ENCODE measurements at places on chromosomes 4 and X. TPM values are rescaled to one million over a fixed set of nuclear protein-coding genes. Genes with fewer than 3 reads are reported as not detected.

- H3K4me3 ChIP-seq = no peak overlapping the region
- no peak for DNase-seq
- H3K36me3 ChIP-seq = no peaks in the 10 kb centered on the region
- H3K27me3 ChIP-seq = no peaks in the 10 kb centered on the region
These were observed 80.2 kb upstream of the PLAC1 start for GRCh38 chrX:134738445-134738844.

- H3K36me3 ChIP-seq = no peaks in the 10 kb centered on the region
- peaks cover 6% of the 10 kb centered on the region for H3K4me1 ChIP-seq
- H3K4me3 ChIP-seq = no peak overlapping the region
- H3K27me3 ChIP-seq = no peaks in the 10 kb centered on the region
- DNase-seq = no peak
- no peak overlapping the region for H3K27ac ChIP-seq
These were observed 82.4 kb upstream of the MYOZ2 start for GRCh38 chr4:119053245-119053644.

DNA sequence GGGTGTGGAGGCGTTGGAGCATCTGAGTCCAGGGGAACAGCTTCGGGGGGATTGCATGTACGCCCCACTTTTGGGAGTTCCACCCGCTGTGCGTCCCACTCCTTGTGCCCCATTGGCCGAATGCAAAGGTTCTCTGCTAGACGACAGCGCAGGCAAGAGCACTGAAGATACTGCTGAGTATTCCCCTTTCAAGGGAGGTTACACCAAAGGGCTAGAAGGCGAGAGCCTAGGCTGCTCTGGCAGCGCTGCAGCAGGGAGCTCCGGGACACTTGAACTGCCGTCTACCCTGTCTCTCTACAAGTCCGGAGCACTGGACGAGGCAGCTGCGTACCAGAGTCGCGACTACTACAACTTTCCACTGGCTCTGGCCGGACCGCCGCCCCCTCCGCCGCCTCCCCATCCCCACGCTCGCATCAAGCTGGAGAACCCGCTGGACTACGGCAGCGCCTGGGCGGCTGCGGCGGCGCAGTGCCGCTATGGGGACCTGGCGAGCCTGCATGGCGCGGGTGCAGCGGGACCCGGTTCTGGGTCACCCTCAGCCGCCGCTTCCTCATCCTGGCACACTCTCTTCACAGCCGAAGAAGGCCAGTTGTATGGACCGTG, 2.2 kb downstream of the AR start:
- H3K4me1 ChIP-seq = no peaks in the 10 kb centered on the region
- no peak for DNase-seq
- peaks cover 22% of the 10 kb centered on the region for H3K27me3 ChIP-seq

DNA sequence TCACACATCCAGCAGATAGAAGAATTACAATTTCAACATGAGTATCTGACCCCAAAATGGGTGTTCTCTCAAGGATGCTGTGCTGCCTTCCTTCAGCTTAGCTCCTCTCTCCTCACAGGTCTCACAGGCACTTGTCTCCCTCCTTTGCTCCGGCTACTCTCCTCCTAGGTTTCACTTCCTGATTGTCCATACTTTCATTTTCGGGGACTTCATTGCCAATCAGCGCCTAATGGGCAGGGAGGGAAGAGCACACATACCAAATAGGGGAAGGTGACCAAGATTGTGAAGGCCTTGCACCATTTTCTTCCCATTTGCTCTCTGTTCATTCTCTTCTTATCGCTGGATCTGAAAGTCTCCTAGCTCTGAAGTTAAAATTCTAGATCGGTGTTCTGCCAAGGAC, 125.4 kb upstream of the EOLA2 start:
- no peak for DNase-seq
- H3K27me3 ChIP-seq = no peaks in the 10 kb centered on the region
- no peaks in the 10 kb centered on the region for H3K4me1 ChIP-seq
- no peak overlapping the region for H3K4me3 ChIP-seq

- no peaks in the 10 kb centered on the region for H3K36me3 ChIP-seq
- peaks cover 15% of the 10 kb centered on the region for H3K4me1 ChIP-seq
- DNase-seq = peak; percentile 45
- H3K27ac ChIP-seq = no peak overlapping the region
These were observed 14.4 kb upstream of the CENPU start for GRCh38 chr4:184748251-184748652.

DNA sequence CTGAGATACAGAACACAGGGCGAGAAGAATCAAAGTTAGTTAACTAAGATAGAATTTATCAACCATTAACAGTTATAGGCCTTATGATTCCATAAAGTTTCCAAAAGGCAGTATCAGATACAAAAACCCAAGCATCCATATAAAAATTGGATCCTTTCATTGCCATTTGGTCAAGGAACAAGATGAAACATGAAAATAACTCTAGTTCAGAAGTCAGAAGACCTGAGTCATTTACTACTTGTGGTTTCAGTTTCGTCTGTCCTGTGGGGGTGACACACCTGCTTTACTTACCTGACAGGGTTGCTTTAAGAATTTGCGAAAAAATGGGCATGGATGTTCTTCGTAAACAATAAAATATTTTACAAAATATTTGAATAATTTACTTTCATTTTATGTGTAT, 130.8 kb downstream of the ANAPC10 start:
- H3K36me3 ChIP-seq = no peaks in the 10 kb centered on the region
- no peaks in the 10 kb centered on the region for H3K27me3 ChIP-seq
- no peaks in the 10 kb centered on the region for H3K4me1 ChIP-seq
- DNase-seq = no peak
- no peak overlapping the region for H3K27ac ChIP-seq

DNA sequence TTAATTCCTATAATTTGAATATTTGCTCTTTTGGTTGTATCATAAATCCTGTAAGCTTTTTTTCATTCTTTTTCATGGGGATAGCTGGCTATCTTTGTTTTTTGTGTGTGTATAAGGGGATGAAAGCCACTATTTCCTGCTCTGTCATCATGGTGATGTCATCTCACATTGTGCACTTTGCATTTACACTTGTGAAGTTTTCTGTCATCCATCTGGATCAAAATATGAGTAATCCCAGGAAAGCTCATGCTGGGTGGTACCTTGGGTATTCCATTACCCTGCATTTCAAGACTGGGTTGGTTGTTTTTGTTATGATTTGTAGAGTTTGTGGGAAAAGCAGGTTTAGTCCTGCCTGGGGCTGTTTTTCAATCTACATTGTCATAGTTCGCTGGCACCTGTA, 367.3 kb downstream of the CHIC1 start:
- H3K27ac ChIP-seq = no peak overlapping the region
- H3K27me3 ChIP-seq = no peaks in the 10 kb centered on the region
- no peak for DNase-seq
- H3K4me3 ChIP-seq = no peak overlapping the region
- no peaks in the 10 kb centered on the region for H3K4me1 ChIP-seq

RNF150 gene
- total RNA-seq = 6.9 TPM

SATL1 gene
- total RNA-seq = not detected

DNA sequence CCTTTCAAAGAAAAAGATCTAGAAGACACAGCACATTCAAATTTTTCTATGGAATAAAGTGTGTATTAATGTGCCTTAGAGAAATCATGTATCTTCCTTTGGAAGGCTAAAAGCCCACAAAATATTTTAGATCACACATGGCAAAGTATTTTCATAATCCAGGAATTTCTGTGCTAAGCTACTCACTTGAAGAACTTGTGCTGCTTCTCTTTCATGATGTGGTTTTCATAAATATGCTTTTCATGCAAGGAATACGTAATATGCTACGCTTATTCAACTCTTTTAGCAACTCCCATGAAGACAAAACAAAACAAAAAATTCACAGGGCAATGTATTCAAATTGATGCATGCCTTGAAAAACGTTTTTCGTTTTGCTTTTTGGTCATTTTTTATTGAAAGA, 125.6 kb downstream of the ARHGAP24 start:
- H3K36me3 ChIP-seq = no peaks in the 10 kb centered on the region
- no peak overlapping the region for H3K4me3 ChIP-seq
- no peak for DNase-seq
- no peaks in the 10 kb centered on the region for H3K27me3 ChIP-seq

GRCh38 chrX:39497702-39498265, 600.0 kb downstream of the BCOR start:
- H3K4me1 ChIP-seq = no peaks in the 10 kb centered on the region
- no peak overlapping the region for H3K4me3 ChIP-seq
- no peak for DNase-seq
- H3K27ac ChIP-seq = no peak overlapping the region
- no peaks in the 10 kb centered on the region for H3K36me3 ChIP-seq
- H3K27me3 ChIP-seq = no peaks in the 10 kb centered on the region

DNA sequence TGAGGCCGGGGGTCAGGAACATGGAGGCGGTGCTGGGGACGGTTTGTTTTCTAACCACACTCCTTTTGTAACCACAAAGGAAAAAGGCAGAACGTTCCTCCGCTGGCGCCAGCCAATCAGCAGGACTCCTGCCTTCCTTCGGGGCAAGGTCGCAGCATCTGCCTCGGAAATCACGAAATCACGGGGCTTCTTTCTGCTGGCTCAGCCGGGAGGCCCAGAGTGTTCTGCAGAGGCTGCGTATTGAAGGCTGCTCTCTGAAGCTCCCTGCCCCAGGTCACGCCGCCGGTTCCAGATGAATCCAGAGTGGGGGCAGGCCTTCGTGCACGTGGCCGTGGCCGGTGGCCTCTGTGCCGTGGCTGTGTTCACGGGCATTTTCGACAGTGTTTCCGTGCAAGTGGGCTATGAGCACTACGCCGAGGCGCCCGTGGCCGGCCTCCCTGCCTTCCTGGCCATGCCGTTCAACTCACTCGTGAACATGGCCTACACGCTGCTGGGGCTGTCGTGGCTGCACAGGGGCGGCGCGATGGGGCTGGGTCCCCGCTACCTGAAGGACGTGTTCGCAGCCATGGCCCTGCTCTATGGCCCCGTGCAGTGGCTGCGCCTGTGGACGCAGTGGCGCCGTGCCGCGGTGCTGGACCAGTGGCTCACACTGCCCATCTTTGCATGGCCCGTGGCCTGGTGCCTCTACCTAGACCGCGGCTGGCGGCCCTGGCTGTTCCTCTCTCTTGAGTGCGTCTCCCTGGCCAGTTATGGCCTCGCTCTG, 9.4 kb downstream of the TMEM187 start:
- H3K36me3 ChIP-seq = no peaks in the 10 kb centered on the region
- H3K27me3 ChIP-seq = no peaks in the 10 kb centered on the region

DNA sequence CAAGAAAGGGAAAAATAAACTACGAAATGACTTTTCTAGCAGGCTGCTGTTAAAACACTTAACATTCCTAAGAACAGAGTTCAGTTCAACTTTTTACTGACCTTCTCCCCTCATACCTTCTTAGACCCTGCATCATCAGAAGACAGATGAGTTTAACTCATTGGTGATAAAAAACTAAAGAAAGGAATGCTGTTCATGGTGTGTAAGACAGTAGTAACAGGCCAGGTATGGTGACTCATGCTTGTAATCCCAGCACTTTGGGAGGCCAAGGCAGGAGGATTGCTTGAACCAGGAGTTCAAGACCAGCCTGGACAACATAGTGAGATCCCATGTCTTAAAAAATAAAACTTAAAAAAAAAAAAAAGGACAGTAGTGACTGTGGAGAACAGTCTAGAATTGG, 16.2 kb downstream of the RBM47 start:
- H3K36me3 ChIP-seq = no peaks in the 10 kb centered on the region
- DNase-seq = no peak
- no peaks in the 10 kb centered on the region for H3K4me1 ChIP-seq
- no peak overlapping the region for H3K27ac ChIP-seq
- no peak overlapping the region for H3K4me3 ChIP-seq
- no peaks in the 10 kb centered on the region for H3K27me3 ChIP-seq

TMEM156 gene
- total RNA-seq = not detected

DNA sequence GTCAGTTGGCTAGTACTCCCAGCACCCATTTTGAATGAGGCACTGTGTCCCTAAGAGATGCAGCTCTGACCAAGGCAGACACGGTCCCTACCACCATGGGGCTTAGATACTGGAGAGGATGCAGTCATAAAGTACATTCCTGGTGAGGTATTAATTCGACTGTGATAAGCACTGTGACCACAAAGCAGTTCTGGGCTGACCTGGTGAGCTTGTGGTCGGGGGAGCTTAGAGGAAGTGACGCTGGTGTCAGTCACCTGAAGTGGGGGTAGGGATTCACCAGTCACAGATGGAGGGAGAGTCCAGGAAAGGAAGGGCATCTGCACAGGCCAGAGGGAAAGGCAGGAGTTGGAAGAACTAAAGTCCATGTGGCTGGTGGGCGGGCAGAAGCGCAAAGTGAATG, 15.8 kb upstream of the CLTRN start:
- H3K4me1 ChIP-seq = peaks cover 7% of the 10 kb centered on the region
- H3K4me3 ChIP-seq = no peak overlapping the region
- no peak for DNase-seq

ARHGAP10 gene
- 7.1 TPM for total RNA-seq

- no peak within 1 kb of the TSS for H3K4me3 ChIP-seq
- H3K27me3 ChIP-seq = no peaks in the 10 kb centered on the region
- H3K27ac ChIP-seq = no peak within 1 kb of the TSS
- H3K36me3 ChIP-seq = no peaks in the 10 kb centered on the region
- H3K4me1 ChIP-seq = no peaks in the 10 kb centered on the region
These were observed at the start of gene IL9R for GRCh38 chrX:155997436-155997835. IL9R (plus strand) TSS chrX:155997696; CDS start chrX:155997760, 64 bp downstream.

GRCh38 chr4:70670332-70671014, 4.2 kb upstream of the JCHAIN start:
- no peak for DNase-seq
- H3K4me1 ChIP-seq = no peaks in the 10 kb centered on the region
- no peak overlapping the region for H3K4me3 ChIP-seq
- no peaks in the 10 kb centered on the region for H3K36me3 ChIP-seq

GRCh38 chrX:39019056-39019455, 217.8 kb downstream of the MID1IP1 start:
- H3K4me1 ChIP-seq = no peaks in the 10 kb centered on the region
- no peak overlapping the region for H3K27ac ChIP-seq
- H3K27me3 ChIP-seq = no peaks in the 10 kb centered on the region
- no peak for DNase-seq

DNA sequence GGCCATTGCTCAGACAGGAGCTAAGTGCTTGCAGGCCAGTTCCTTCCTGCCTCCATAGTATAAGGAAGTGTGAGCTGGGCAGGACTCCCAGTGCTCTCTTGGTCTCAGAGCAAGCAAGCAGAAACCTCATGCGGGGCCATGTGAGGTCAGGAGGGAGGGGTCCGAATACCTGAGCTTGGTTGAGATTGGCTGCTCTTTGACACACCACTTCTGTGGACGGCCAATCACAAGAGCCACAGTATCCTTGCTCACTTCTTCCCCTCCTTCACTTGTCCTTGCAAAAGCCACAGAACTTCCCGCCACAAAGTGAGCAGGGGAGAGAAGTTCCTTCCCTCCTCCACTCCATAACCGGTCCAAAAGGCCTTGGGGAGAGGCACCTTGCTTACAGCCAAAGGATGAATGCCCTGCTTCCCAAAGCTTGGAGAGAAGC, 56.7 kb downstream of the PRPS1 start:
- no peaks in the 10 kb centered on the region for H3K27me3 ChIP-seq
- H3K27ac ChIP-seq = peak overlapping the region; percentile 18
- no peak overlapping the region for H3K4me3 ChIP-seq
- no peaks in the 10 kb centered on the region for H3K4me1 ChIP-seq

GRCh38 chr4:2231082-2231481, 10.8 kb downstream of the HAUS3 start:
- no peaks in the 10 kb centered on the region for H3K27me3 ChIP-seq
- H3K4me3 ChIP-seq = no peak overlapping the region
- H3K36me3 ChIP-seq = no peaks in the 10 kb centered on the region
- DNase-seq = no peak
- H3K27ac ChIP-seq = no peak overlapping the region

- DNase-seq = no peak
- H3K4me1 ChIP-seq = no peaks in the 10 kb centered on the region
- no peaks in the 10 kb centered on the region for H3K27me3 ChIP-seq
- no peaks in the 10 kb centered on the region for H3K36me3 ChIP-seq
- H3K4me3 ChIP-seq = no peak overlapping the region
These were observed 221.3 kb downstream of the ANTXR2 start for GRCh38 chr4:79851625-79852304.

GRCh38 chr4:92184566-92184965, 119.2 kb upstream of the GRID2 start:
- no peaks in the 10 kb centered on the region for H3K4me1 ChIP-seq
- H3K36me3 ChIP-seq = no peaks in the 10 kb centered on the region
- H3K27ac ChIP-seq = no peak overlapping the region
- no peaks in the 10 kb centered on the region for H3K27me3 ChIP-seq
- no peak overlapping the region for H3K4me3 ChIP-seq
